ENCODE measurements at places on chromosomes 11 and 22. TPM values are rescaled to one million over a fixed set of nuclear protein-coding genes. Genes with fewer than 3 reads are reported as not detected.
A peak's percentile ranks its signal among the peaks of the same experiment; 100 is the strongest.

DNA sequence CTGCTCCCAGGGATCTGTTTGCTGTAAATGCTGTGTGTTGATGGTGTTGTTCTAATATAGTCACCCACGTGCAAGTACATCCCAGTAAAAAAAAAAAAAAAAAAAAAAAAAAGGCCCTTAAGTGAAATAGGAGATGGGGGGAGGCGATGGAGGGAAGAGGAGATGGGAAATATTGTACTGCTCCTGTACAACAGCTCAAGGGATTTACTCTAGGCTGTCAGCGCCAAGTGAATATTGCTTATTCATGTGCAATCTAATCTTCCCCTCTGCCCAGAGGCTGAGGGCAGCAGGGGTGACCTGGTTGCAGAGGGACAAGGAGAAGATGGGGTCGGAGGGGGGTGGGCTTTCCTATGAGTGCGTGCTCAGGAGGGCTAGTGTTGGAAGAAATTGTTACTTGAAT lies 206.2 kb upstream of the CADM1 start:
- no peak overlapping the region for H3K27ac ChIP-seq
- H3K36me3 ChIP-seq: no peaks in the 10 kb centered on the region
- no peak for DNase-seq
- H3K4me3 ChIP-seq: no peak overlapping the region

DNA sequence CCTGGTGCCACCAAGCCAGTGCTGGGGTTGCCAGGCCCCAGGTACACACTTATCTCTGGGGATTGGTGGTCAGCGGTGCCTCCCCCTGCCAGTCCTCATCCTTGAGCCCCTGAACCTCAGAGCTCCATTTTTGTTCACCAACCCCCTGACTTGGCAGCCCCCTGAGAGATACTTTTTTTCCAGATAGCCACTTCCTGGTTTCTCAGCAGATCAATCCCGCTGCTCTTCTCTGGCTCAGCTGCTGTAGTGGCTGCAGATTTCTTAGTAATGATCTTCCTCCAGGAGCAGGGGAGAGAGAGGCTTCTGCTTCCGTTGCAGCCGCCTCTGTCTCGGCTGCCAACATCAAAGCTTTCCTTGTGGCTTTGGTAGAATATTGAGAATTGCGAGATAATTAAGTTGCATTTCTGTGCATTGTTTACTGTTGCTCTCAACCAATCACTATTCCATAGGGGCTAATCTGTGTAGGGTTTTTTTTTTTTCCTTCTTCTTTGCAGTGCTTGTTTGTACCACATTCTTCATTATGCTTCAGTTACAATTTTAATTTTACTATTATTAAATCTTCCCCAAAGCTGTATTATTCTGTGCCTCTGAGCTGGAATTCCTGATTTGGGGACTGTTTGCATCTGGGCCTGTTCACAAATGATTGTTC lies 92.1 kb downstream of the PKNOX2 start:
- DNase-seq: no peak
- H3K27ac ChIP-seq: no peak overlapping the region
- no peak overlapping the region for H3K4me3 ChIP-seq
- no peaks in the 10 kb centered on the region for H3K36me3 ChIP-seq

The RIBC2 gene
- 9.3 TPM for total RNA-seq

The HBG2 gene
- 12,245 TPM for total RNA-seq

DNA sequence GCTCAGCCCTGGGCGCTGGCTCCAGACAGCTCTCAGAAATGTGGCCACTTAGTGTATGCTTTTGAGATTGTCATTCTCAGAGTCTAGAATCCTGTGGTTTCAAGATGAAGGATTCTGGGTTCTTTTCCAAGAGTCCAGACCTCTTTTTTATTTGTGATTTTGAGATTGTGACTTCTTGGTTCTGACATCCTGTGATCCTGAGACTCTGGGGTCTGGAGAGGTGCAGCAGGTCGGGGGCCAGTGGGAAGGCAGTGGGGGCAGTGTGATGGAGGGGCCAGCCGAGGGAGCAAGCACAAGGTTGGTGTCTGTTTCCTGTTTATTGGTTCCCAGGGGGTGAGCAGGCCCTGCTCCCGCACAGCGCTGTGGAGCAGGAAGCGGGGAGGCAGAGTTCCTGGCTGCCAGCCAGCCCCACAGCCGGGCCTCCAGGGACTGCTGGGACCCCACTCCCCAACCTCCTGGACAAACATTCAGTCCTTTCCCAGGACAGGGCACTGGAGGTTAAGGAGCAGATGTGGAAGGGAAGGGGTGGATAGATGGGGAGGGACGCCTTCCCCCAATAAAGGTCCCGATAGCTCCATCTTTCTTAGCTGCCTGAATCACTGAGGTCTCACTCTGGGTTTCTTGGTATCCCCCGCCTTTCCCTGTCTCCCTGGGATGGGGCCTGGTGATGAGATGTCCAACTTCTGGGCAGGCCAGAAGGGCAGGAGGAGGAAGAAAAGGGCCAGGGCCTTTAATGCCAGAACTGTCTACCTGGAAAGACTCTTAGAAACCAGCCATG lies 13.7 kb downstream of the ARHGEF17 start:
- peaks cover 98% of the 10 kb centered on the region for H3K4me1 ChIP-seq
- no peak for DNase-seq
- H3K27me3 ChIP-seq: no peaks in the 10 kb centered on the region
- H3K27ac ChIP-seq: peak overlapping the region; percentile 88
- no peak overlapping the region for H3K4me3 ChIP-seq

GRCh38 chr22:31950226-31950625 lies 5.9 kb downstream of the YWHAH start:
- H3K4me1 ChIP-seq: peaks cover 32% of the 10 kb centered on the region
- no peak overlapping the region for H3K4me3 ChIP-seq
- peaks cover 24% of the 10 kb centered on the region for H3K36me3 ChIP-seq
- no peak overlapping the region for H3K27ac ChIP-seq
- no peaks in the 10 kb centered on the region for H3K27me3 ChIP-seq
- DNase-seq: no peak

DNA sequence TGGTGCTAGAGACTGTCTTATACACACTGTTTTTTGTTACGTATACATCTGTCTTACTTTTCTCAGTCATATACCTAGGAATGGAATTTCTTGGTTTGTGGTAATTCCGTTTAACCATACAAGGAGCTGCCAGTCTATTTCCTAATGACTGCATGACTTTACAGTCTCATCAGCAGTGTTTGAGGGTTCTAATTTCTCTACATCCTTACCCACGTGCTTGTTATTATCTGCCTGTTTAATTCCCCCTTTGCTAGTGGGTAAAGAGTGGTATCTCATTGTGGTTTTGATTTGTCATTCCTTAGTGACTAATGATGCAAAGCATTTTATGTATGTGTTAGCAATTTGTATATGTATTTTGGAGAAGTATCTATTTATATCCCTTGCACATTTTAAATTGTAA lies 1008.0 kb downstream of the FAM181B start:
- H3K4me1 ChIP-seq: no peaks in the 10 kb centered on the region
- H3K4me3 ChIP-seq: no peak overlapping the region
- H3K36me3 ChIP-seq: no peaks in the 10 kb centered on the region
- no peak for DNase-seq
- no peak overlapping the region for H3K27ac ChIP-seq
- no peaks in the 10 kb centered on the region for H3K27me3 ChIP-seq

- H3K27ac ChIP-seq: no peak overlapping the region
- H3K4me1 ChIP-seq: no peaks in the 10 kb centered on the region
- no peaks in the 10 kb centered on the region for H3K27me3 ChIP-seq
- DNase-seq: no peak
These were observed 122.7 kb downstream of the EFCAB6 start for GRCh38 chr22:43689356-43689755.

The TSPAN32 gene
- total RNA-seq: 2.5 TPM

DNA sequence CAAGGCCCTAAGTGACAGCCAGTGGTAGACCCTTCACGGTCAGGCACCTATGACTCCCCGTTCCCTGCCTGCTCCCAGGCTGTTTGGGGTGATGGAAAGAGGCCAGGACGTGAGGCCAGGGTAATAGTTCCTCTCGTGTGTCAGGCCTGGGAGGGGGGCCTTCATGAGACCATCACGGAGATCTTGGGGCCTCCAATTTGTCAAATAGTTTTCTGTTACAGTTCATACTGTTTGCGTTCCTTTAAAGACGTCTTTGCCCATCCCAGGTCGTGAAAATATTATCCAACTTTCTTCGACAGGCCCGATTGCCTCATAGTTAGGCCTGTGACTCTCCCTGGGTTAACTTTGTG lies 62.2 kb upstream of the KCNQ1OT1 start:
- H3K4me3 ChIP-seq: no peak overlapping the region
- H3K4me1 ChIP-seq: peaks cover 11% of the 10 kb centered on the region
- no peak overlapping the region for H3K27ac ChIP-seq

GRCh38 chr11:44270403-44271273 lies 39.3 kb downstream of the ALX4 start:
- H3K4me1 ChIP-seq: peaks cover 12% of the 10 kb centered on the region
- H3K4me3 ChIP-seq: no peak overlapping the region
- no peaks in the 10 kb centered on the region for H3K36me3 ChIP-seq
- no peaks in the 10 kb centered on the region for H3K27me3 ChIP-seq
- DNase-seq: no peak

The GGTLC2 gene
- total RNA-seq: not detected

- H3K4me1 ChIP-seq: peaks cover 45% of the 10 kb centered on the region
- peaks cover 7% of the 10 kb centered on the region for H3K27me3 ChIP-seq
- no peak for DNase-seq
- H3K36me3 ChIP-seq: no peaks in the 10 kb centered on the region
- no peak overlapping the region for H3K4me3 ChIP-seq
These were observed 82.1 kb downstream of the CDKN1C start for GRCh38 chr11:2803186-2804091.

- peaks cover 48% of the 10 kb centered on the region for H3K4me1 ChIP-seq
- no peaks in the 10 kb centered on the region for H3K36me3 ChIP-seq
- peak overlapping the region; percentile 74 for H3K27ac ChIP-seq
- H3K4me3 ChIP-seq: no peak overlapping the region
- H3K27me3 ChIP-seq: no peaks in the 10 kb centered on the region
These were observed 3.9 kb downstream of the MYEOV start for GRCh38 chr11:69297787-69298266.

DNA sequence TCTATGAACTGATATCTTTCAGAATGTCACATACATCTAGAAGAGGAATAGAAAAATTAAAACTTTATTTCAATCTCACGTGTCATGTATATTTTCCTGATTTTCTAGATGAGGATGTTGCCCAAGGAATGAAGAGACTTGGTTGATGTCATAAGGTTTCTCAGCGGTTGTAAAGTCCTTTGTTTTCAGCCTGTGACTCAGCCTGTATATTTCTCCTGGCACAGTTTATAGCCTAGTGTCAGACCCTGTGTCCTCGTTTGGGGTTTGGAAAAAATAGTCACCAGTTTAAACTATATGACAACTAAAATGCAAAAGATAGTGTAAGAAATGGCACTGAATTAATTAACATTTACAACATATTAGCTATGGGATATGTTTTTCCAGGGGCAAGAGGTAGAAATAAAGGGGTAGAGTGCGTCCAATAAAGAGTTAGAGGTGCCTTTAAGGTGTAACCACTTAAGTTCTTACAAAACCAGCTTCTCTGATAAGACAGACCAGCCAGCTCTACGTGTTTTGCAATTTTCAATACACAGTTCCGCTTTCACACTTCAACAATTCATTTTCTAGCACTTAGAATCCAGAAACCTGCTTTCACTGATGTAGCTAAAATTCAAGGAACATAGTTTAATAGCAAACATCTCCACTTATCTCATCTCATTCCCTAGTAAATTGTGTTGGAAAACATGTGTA lies 1432.6 kb upstream of the TENM4 start:
- H3K4me3 ChIP-seq: no peak overlapping the region
- no peaks in the 10 kb centered on the region for H3K4me1 ChIP-seq
- H3K27ac ChIP-seq: no peak overlapping the region
- H3K27me3 ChIP-seq: no peaks in the 10 kb centered on the region
- DNase-seq: no peak
